ENCODE measurements at places on chromosomes 4 and X.

- no peak for DNase-seq
Observed at GRCh38 chr4:159062381-159062780, 40.5 kb upstream of the RAPGEF2 start.

DNA sequence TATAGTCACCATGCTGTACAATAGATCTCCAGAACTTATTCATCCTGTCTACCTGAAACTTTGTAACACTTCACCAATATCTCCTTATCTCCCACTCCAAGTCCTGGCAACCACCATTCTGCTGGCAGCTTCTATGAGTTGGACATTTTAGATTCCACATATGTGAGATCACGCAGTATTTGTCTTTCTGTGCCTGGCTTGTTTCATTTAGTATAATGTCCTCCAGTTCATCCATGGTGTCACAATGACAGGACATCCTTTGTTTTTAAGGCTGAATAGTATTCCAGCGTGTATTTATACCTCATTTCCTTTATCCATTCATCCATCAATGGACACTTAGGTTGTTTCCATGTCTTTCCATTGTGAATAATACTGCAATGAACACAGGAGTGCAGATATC lies 198.7 kb downstream of the QDPR start:
- no peak for DNase-seq

- no peak for DNase-seq
Observed at GRCh38 chr4:167025670-167026069, 208.6 kb downstream of the SPOCK3 start.

GRCh38 chr4:165457793-165458192 lies 79.0 kb downstream of the CPE start:
- no peak for DNase-seq

- no peak for DNase-seq
Observed at GRCh38 chr4:1751919-1752283, 30.6 kb downstream of the TACC3 start.

DNA sequence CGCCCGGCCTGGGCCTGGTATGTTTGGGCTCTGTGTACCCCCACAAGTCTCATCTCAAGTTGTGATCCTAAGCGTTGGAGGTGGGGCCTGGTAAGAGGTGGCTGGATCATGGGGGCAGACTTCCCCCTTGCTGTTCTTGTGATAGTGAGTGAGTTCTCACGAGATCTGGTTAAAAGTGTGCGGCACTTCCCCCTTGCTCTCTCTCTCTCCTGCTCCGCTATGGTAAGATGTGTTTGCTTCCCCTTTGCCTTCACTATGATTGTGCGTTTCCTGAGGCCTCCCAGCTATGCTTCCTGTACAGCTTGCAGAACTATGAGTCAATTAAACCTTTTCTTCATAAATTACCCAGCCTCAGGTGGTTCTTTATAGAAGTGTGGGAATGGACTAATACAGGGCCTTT lies 53.0 kb downstream of the CHST7 start:
- no peak for DNase-seq

- DNase-seq: no peak
Observed at GRCh38 chr4:137597752-137598430, 65.6 kb upstream of the PCDH18 start.

GRCh38 chr4:178296669-178297068 lies 854.4 kb upstream of the AGA start:
- DNase-seq: no peak

DNA sequence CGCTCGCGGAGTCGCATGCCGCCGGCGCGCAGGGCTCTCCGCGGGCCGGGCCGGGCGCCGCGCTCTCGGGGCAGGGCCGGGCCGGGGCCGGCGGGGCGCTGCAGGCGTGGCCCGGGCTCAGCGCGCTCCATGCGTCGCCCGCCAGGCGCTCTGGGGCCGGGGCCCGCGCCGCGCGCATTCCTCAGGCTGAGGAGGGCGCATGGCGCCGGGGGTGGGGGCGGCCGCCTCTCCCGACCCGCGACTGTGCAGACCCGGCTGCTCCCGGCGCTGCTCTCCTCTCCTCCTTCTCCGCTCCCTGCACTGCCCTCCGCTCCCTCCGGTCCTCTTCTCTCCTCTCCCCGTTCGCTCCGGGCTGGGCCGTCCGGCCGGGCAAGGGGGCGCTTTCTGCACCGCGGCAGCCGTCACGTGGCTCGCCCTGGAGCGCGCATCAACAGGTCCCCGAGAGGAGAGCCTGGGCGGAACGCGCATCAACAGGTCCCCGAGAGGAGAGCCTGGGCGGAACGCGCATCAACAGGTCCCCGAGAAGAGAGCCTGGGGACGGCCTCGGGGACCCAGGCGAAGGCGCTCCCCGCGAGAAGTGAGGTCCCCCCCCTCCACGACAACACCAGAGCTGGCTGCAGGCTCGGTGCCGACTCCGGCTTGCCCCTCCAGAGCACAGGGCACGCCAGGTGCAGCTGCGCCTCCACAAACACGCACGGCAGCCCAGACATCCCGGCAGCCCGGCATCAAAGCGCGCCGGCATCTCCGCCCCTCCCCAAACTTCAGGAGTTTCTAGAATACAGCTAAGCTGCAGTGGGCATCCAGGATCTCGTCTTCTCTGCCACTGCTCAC lies 12.9 kb downstream of the PPP2R3B start:
- DNase-seq: peak; percentile 50

GRCh38 chrX:51803833-51804232 lies 60.6 kb downstream of the GSPT2 start:
- no peak for DNase-seq

- no peak for DNase-seq
Observed at GRCh38 chrX:16903274-16904022, 33.3 kb upstream of the RBBP7 start.

DNA sequence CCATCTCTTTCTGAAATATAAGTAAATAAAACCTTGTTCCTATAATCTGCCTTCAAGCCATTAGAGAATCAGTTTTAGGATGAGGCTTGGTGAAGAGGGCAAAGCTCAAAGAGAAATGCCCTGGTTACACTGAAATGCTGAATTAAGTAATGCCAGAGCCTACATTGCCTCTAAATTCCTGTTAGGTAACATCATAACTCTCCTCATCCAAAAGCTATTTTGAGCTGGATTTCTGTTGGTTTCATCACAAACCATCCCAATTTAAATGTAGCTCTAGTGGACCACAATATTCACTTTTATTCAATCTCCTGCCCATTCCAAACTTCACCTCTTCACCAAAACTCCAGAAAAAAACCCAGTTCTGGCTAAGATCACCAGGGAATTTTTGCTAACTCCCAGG lies 1319.7 kb upstream of the TENM3 start:
- no peak for DNase-seq

DNA sequence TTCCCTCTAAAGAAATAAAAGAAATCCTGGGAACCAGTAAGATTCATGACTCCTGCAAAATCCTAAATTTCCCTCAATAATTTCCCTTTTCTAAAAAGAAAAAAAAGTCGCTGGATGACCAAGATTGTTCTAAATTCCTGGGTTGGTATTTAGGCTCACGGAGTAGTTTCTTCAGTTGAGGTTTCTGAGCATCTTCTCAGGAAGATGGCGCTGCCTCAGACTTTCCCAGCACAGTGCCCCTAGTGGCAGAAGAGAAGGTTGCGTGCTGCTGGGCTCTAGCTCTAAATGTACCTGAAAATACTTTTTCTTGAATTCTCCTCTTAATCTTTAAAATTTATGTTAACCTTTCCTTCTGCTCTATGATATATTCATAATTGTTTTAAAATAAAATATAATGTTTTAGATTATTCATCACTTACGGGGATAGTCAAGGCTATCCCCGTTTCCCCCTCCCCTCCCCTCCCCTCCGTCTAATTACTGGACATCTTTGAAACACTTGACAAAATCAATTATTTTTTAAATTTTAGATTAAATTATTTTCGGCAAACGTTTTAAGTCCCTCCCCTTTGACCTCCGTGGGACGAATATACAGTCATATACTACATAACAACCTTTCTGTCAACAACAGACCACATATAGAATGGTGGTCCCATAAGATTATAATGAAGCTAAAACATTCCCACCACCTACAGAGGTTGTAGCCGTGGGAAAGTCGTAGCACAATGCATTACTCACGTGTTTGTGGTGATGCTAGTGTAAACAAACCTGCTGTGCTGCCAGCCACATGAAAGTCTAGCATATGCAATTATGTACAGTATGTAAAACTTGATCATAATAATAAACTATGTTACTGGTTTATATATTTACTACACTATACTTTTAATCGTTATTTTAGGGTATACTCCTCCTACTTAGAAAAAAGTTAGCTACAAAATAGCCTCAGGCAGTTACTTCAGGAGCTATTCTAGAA lies 41.0 kb upstream of the GATB start:
- peak; percentile 76 for DNase-seq

GRCh38 chr4:2833671-2834000 lies 10.0 kb upstream of the ADD1 start:
- no peak for DNase-seq

DNA sequence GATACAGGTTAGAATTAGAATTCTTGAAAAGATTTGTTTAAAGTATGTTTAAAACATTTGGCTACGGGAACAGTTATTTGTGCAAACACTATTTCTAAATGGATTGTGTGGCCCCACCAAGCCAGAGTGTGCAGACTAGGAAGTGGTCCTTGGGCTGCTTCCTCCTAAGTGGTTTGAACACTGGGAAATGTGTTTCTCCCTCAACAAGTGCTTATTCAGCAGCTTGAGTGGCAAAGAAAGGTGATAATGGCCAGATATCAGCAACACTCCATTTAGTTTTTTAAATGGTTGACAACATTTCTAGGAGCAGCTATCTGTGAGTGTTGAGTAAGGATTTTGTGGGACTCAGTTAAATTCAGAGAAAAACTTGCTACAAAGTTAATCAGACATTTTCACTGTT lies 141.4 kb upstream of the LNX1 start:
- no peak for DNase-seq

DNA sequence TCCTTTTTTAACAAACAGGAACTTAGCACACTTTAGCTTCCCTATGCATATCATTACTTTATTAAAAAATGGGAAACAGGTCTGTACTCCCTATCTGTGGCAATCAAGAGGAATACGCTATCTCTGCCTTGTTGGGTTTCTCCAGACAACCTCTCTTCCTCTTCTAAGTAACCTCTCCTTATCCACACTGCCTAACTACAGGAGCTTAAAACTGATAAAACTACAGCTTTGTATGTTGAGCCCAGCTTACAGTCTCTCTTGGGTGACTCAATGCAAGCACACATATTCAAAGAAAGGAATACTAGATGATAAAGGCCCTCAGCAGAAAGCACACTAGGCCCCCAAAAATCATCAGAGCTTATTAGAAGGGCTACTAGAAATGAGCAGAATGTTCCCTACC lies 8.9 kb downstream of the NUP62CL start:
- DNase-seq: no peak

- no peak for DNase-seq
Observed at GRCh38 chr4:122423246-122423645, 33.3 kb downstream of the IL2 start.

DNA sequence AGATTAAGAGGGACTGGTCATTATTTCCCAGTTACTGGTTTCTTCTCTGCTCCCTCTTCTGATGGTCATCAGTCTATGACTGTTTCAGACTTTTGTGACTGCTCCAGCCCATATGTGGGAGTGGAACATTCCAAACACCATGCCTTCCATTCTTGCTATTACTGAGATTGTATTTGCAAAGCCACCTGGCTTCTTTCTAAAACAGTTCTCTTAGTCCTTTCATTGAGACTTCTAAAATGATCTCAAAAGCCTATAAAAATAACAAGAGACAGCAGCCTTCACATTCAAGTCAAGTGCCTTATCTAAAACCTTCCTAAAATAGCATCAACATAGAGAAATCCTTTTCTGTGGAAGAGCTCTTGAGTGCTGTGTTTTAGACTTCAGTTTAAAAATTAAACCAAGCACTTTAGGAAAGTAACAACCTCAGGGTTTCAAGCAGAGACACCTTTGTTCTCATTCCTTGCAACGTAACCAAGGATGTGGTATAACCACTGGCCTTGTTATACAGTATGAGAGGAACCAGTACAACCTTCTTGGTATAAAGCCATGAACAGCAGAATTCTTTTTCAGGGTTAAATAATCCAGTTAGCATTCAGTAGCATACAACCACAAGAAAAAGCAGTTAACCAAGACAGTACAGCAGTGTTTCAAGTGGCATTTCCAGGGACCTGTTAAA lies 97.1 kb downstream of the NFKB1 start:
- DNase-seq: no peak

Measured in stimulated activated naive CD8-positive, alpha-beta T cell treated with anti-CD3 and anti-CD28 coated beads, Interleukin-15, Interleukin-2, amounts not matched to agents 100 U/mL and 50 U/mL, for 24 hours (primary cell).